Naive thymus-derived CD8-positive, alpha-beta T cell (primary cell): ENCODE measurements at places on chromosomes 4 and X. TPM values are rescaled to one million over a fixed set of nuclear protein-coding genes. Genes with fewer than 3 reads are reported as not detected.
A peak's percentile ranks its signal among the peaks of the same experiment; 100 is the strongest.

The NDST4 gene
- total RNA-seq, result not detected

GRCh38 chr4:141565379-141566089 lies 70.8 kb upstream of the IL15 start:
- H3K4me3 ChIP-seq, result no peak overlapping the region
- H3K4me1 ChIP-seq, result no peaks in the 10 kb centered on the region
- H3K27me3 ChIP-seq, result no peaks in the 10 kb centered on the region
- DNase-seq, result no peak
- no peak overlapping the region for H3K27ac ChIP-seq
- no peaks in the 10 kb centered on the region for H3K36me3 ChIP-seq

The LANCL3 gene
- not detected for total RNA-seq

DNA sequence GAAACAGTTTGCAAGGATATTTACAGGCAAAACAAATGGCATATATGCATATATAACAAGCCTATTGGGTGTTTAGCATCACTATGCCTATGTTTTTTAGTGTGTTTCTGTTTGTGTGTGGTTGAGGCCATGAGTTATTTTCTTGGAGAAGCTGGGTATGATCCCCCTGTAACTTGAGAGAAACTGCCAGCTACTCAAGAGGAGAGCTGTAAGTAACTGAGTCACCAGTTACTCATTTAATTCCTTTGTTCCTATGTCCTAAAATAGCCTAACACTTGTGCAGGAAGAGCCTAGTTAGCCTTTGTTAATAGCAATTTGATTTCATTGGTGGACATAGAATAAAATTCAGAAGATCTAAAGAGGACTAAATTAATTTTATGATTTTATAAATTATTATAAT lies 79.1 kb downstream of the PWWP3B start:
- no peaks in the 10 kb centered on the region for H3K27me3 ChIP-seq
- H3K4me1 ChIP-seq, result no peaks in the 10 kb centered on the region
- H3K36me3 ChIP-seq, result no peaks in the 10 kb centered on the region

GRCh38 chr4:109238746-109239145 lies 63.7 kb downstream of the COL25A1 start:
- no peak overlapping the region for H3K4me3 ChIP-seq
- no peak for DNase-seq
- no peaks in the 10 kb centered on the region for H3K27me3 ChIP-seq
- peak overlapping the region; percentile 1 for H3K27ac ChIP-seq

DNA sequence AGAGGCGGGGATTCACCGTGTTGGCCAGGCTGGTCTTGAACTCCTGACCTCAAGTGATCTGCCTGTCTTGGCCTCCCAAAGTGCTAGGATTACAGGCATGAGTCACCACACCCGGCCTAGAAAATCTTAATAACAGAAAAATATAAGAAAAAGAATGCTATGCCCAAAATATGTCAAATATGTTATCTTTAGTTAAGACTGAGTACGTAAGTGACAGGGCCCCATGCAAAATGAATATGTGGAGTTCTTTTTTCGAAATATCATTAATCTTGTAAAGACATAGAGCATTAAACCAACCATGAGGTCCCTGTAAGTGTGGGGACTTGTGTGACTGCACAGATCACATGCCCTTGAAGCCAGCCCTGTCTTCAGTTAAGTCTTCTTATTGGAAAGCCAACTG lies 8.9 kb upstream of the ZNF518B start:
- no peak for DNase-seq
- H3K4me1 ChIP-seq, result peaks cover 8% of the 10 kb centered on the region
- no peak overlapping the region for H3K27ac ChIP-seq
- H3K36me3 ChIP-seq, result peaks cover 5% of the 10 kb centered on the region
- no peak overlapping the region for H3K4me3 ChIP-seq
- peaks cover 18% of the 10 kb centered on the region for H3K27me3 ChIP-seq

The BLOC1S4 gene
- total RNA-seq, result 40.0 TPM

The HSFX2 gene
- total RNA-seq, result 2.1 TPM

- no peaks in the 10 kb centered on the region for H3K36me3 ChIP-seq
- H3K27ac ChIP-seq, result no peak overlapping the region
- DNase-seq, result no peak
- no peaks in the 10 kb centered on the region for H3K4me1 ChIP-seq
- H3K27me3 ChIP-seq, result peaks cover 8% of the 10 kb centered on the region
- no peak overlapping the region for H3K4me3 ChIP-seq
These were observed 23.0 kb downstream of the GRXCR1 start for GRCh38 chr4:42915484-42915883.

The AFP gene
- not detected for total RNA-seq

DNA sequence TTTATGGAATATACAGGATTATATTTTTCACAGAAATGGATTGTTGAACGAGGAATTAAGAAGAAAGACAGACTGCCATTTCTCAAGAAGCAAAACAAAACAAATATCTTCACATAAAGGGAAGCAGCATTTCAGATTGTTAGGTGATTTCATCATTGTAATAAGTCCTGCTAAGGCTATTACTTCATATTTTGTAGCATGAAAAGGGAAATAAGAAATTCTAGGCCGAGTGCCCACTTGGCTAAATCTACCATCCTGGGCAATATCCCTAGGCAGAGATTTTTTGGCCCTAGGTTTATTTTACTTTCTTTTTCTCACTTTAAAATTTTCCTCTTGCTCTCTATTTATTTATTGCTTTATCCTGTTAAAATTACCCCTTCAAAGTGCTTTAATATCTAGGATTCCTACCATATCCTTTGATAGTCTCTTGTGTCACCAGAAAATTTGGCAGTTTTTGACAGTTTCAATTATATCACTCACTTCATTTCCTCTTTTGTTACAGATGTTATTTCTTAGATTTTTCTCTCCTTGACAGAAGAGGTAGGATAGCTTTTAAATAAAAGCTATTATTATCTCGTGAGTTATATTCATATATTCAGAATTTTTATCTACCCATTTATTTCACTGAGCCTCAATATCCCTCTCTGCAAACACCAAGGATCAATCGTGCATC lies 142.3 kb downstream of the PDGFC start:
- DNase-seq, result no peak
- no peak overlapping the region for H3K4me3 ChIP-seq
- H3K27ac ChIP-seq, result no peak overlapping the region
- no peaks in the 10 kb centered on the region for H3K4me1 ChIP-seq
- no peaks in the 10 kb centered on the region for H3K27me3 ChIP-seq

The HPRT1 gene
- 22.5 TPM for total RNA-seq

DNA sequence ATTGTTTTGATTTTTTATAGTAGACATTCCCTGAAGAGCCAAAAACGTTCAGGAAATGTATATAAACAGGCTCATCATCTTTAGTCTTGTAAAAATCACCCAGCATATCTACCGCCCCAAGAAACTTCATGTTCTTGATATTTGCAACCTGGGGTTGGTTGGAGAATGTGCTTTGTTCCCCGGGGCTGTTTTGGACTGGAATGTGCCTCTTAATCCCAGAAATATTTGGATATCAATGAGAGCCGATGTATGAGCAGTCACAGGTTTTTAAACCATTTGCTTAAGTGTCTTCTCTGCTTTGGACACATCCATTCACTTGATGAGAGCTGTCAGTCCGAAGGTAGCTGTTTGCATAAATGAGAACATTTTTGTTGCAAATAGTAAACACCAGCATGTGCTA lies 449.7 kb downstream of the PCDH7 start:
- H3K4me3 ChIP-seq, result no peak overlapping the region
- H3K27me3 ChIP-seq, result no peaks in the 10 kb centered on the region
- H3K4me1 ChIP-seq, result no peaks in the 10 kb centered on the region
- no peak for DNase-seq

The ASB9 gene
- not detected for total RNA-seq

DNA sequence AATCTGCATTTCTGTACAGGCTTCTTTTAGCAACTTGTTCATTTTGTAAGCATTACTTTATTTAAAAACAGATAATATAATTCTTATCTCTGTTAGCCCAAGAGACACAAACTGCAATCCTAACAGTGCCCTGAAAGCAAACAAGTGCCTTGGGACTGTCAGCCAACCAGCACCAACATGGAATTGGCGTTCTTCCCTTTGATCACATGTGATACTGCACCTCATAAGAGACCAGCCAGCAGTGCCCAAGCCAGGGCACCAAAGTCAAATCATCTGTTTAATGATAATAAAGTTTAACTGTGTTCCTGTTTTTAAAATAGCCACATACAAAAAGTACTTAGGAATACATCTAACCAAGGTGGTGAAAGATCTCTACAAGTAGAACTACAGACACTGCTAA lies 223.2 kb downstream of the PRDM5 start:
- peaks cover 3% of the 10 kb centered on the region for H3K36me3 ChIP-seq
- peaks cover 2% of the 10 kb centered on the region for H3K27me3 ChIP-seq
- H3K4me1 ChIP-seq, result no peaks in the 10 kb centered on the region
- no peak for DNase-seq
- H3K4me3 ChIP-seq, result no peak overlapping the region

DNA sequence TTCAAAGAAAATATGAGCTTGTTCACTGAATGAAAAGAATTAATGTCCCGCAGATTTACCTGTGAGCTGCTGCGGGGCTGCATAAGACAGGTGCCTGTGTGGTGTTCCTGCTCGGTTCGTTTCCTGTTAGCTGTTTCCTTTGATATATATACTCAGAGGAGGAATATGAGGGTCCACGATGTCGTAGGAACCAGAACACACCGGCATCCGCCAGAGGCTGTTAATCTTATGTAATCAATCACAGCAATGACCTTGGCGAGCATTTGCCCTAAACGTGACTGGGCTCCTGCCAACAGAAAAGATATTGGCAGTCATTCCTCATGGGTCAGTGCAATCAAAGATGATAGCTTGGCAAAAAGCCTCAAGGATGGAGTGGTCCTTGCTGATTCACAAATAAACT lies 260.1 kb downstream of the EVC2 start:
- DNase-seq, result no peak
- H3K4me1 ChIP-seq, result no peaks in the 10 kb centered on the region
- H3K27ac ChIP-seq, result no peak overlapping the region
- H3K36me3 ChIP-seq, result no peaks in the 10 kb centered on the region

DNA sequence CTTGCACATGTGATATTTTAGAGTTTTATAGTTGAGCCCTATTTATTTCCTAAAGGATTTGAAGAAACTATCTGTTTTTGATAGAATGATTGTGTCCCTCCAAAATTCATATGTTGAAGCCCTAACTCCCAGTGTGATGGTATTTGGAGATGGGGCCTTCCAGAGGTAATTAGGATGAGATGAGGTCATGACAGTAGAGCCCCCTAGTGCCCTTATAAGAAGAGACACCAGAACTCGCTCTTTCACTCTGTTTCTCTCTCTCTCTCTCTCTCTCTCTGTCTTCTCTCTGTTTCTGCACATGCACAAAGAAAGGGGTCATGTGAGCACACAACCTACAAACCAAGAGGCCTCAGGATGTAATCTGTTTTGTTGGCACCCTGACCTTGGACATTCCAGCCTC lies 921.9 kb upstream of the DIAPH2 start:
- H3K4me3 ChIP-seq, result no peak overlapping the region
- H3K4me1 ChIP-seq, result no peaks in the 10 kb centered on the region
- no peaks in the 10 kb centered on the region for H3K27me3 ChIP-seq
- H3K36me3 ChIP-seq, result no peaks in the 10 kb centered on the region

The PNMA5 gene
- total RNA-seq, result not detected

DNA sequence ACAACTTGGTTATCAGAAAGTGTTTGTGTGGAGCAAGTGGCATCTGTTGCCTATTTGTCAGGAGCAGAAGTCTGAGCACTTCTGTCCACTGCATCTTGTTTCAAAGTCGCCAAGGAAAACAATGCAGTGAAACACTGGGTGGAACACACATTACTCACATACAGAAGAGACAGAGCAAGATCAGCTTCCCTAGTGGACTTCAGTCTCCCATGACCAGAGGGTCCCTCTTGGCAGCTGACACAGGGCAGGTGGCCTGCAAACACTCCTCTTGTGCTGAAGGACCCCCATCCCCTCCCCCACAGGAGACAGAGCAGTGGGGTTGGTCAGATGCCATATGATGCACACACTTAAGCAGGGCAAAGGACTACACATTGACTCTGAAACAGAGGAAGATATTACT lies 3.6 kb upstream of the BBS12 start:
- H3K27me3 ChIP-seq, result no peaks in the 10 kb centered on the region
- no peaks in the 10 kb centered on the region for H3K36me3 ChIP-seq
- H3K4me3 ChIP-seq, result no peak overlapping the region
- no peak overlapping the region for H3K27ac ChIP-seq
- DNase-seq, result no peak

DNA sequence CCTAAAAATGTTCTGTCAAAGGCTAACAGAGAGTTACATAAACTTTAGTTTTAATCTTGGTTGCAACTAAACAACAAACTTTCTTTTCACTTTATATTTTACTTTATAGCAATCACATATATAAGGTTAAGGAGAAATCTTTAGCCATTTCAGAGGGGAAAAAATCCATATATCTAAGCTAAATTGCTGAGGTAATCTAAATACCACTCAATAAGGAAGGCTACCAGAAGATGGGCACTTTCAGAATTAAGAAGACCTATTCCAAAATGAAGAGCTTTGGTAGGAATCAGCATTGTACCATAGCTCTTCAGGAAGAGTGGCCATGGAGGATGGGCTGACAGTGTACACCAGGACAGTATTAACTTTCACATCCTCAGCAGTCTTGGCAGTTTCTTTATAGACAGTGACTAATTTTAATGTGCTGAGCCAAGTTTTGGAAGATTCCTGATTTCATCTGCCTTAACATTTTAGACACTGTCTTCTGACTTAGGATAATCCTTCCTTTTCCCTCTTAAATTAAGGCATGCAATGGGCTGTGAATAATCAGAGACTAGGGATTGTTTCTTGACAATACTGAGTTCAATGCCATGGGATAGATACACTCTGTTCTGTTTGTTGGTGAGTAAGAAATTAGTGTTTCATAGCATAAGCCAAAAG lies 7.1 kb downstream of the FAT4 start:
- no peaks in the 10 kb centered on the region for H3K36me3 ChIP-seq
- peaks cover 4% of the 10 kb centered on the region for H3K4me1 ChIP-seq
- H3K27me3 ChIP-seq, result peaks cover 23% of the 10 kb centered on the region
- H3K27ac ChIP-seq, result no peak overlapping the region
- DNase-seq, result no peak

GRCh38 chr4:147778942-147779341 lies 47.1 kb downstream of the ARHGAP10 start:
- H3K4me3 ChIP-seq, result no peak overlapping the region

DNA sequence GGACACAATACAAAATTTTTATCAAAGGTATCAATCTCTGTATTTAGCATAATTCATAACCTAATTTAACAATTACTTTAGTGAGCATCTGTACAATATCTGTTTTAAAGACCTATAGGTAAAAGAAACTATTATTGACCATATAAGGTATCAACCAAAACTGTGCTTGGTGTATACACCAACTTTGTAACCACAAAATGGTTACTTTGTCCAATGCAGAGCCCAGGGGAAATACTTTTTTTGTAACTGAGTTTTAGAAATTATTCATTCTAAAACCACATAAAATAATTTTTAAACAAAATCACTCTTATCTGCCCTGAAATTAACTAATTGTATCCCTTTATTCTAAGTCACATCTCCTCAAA lies 5.0 kb downstream of the CXXC4 start:
- peaks cover 32% of the 10 kb centered on the region for H3K4me1 ChIP-seq
- no peak overlapping the region for H3K27ac ChIP-seq
- H3K27me3 ChIP-seq, result peaks cover 50% of the 10 kb centered on the region
- H3K36me3 ChIP-seq, result no peaks in the 10 kb centered on the region
- H3K4me3 ChIP-seq, result no peak overlapping the region

GRCh38 chr4:189443341-189443740 lies 497.3 kb upstream of the FRG1 start:
- no peak overlapping the region for H3K4me3 ChIP-seq
- no peak overlapping the region for H3K27ac ChIP-seq
- H3K36me3 ChIP-seq, result no peaks in the 10 kb centered on the region
- no peak for DNase-seq

The ZCCHC13 gene
- not detected for total RNA-seq

GRCh38 chr4:77566148-77566547 lies 39.5 kb upstream of the CXCL13 start:
- peaks cover 5% of the 10 kb centered on the region for H3K27me3 ChIP-seq
- no peaks in the 10 kb centered on the region for H3K36me3 ChIP-seq
- no peak overlapping the region for H3K27ac ChIP-seq
- H3K4me3 ChIP-seq, result no peak overlapping the region
